ENCODE measurements at places on chromosomes 16 and 17. TPM values are rescaled to one million over a fixed set of nuclear protein-coding genes. Genes with fewer than 3 reads are reported as not detected.
A peak's percentile ranks its signal among the peaks of the same experiment; 100 is the strongest.

GRCh38 chr17:32783602-32784001 lies 93.3 kb downstream of the MYO1D start:
- peak; percentile 36 for DNase-seq

DNA sequence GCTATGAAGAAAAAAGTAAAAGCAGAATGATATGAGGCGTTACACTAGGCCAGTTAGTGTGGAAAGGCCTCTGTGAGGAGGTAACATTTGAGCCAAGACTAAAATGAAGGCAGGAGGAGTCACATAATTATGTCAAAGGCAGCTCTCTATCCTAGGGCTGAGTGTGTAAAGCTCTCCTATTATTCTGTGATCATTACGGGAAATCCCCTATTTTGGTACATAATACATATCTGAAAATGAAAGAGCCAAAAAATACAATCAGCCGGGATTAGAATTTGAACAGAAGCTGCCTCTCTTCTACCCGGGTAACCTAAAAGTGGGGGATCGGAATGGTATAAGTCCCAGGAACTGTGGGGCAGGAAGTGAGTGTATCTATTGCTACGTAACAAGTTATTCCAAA lies 27.1 kb downstream of the HEATR3 start:
- DNase-seq, result no peak

SRCIN1 gene
- 12.8 TPM for total RNA-seq

DNA sequence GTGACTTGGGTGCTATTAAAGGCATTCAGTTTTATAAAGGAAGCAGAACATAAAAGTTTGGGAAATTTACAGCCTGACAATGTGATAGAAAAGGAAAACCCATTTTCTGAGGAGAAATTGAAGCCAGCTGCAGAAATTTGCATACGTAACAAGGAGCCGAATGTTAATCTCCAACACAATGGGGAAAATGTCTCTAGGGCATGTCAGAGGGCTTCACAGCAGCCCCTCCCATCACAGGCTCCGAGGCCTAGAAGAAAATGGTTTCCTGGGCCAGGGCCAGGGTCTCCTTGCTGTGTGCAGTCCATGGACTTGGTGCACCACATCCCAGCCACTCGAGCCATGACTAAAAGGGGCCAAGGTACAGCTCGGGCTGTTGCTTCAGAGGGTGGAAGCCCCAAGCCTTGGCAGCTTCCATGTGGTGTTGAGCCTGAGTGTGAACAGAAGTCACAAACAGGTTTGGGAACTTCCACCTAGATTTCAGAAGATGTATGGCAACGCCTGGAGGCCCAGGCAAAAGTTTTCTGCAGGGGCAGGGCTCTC lies 23.9 kb upstream of the TOM1L1 start:
- DNase-seq, result no peak

- peak; percentile 60 for DNase-seq
These were observed 1.6 kb downstream of the PRSS41 start for GRCh38 chr16:2799859-2800226.

PHOSPHO1 gene
- 0.54 TPM for total RNA-seq

DNA sequence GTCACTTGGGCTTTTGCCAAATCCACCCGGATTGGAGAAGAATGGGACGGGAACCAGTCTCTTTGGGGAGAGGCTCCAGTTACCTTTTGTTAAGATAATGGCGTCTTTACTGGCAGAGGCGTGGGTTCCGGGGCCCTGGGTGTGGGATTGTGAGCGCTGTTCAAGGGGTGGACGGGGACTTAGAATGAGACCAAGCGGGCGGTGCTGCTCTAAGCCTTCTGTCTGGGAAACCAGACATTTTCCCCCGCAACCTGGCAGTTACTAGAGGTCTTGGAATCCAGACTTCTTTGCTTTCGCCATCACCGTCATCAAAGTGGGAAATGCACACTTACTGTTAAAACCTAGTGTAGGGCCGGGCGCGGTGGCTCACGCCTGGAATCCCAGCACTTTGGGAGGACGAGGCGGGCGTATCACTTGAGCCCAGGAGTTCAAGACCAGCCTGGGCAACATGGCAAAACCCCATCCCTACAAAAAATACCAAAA lies 706 bp downstream of the TEN1 start:
- DNase-seq, result no peak

- no peak for DNase-seq
These were observed 140.3 kb upstream of the FOXF1 start for GRCh38 chr16:86370062-86370461.

LLGL2 gene
- total RNA-seq, result 201 TPM

- no peak for DNase-seq
These were observed 10.3 kb upstream of the MED9 start for GRCh38 chr17:17466511-17466910.

KLHL10 gene
- not detected for total RNA-seq

DNA sequence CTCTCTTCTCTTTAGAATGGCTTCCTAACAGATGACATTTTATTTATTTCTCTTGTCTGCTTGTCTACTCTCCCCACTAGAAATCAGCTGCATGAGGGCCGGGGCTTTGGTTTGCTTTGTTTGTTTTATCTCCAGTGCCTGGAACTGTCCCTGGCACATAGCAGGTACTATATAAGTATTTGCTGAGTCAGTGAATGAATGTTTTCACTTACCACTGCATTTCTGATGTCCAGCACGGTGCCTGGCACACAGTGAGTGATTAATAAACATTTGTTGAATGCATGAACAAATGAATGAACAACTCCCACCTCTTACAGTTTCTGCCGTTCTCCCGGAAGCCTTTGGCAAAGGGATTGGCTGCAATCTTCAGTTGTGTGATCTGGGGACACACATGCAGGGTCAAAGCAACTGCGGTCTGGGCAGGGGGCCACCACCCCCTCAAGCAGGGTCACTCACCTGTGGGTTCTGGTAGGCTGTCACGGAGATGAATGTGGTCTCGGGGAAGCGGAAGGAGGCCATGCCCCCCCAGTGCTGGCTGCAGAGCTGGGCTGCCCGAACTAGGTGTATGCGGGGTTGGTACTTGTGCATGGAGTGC lies 3.4 kb downstream of the TBX6 start:
- no peak for DNase-seq

GRCh38 chr16:48382131-48382530 lies 3.1 kb downstream of the SIAH1 start:
- no peak for DNase-seq

DNA sequence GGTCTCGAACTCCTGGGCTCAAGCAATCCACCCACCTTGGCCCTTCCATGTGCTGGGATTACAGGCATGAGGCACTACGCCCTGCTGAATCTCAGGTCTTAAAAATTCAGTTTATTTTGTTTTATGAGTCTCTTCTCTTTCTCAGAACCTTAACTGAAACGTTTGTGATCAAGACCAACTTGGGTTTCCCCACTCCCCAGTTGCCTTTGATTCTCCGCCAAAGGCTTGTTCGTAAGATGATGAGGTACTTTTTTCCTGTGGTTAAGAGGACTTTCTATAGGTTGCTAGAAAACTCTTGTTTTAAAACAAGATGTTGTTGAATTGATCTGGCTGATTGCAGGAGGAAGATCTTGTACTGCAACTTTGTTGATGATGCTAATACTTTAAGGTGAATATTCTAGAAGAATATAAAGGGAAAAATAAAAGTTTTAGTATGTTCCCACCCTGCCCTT lies 11.7 kb downstream of the ABCC1 start:
- no peak for DNase-seq

- no peak for DNase-seq
These were observed 68.4 kb downstream of the ABCC1 start for GRCh38 chr16:16017812-16018211.

- DNase-seq, result no peak
These were observed 41.7 kb downstream of the CREBBP start for GRCh38 chr16:3838600-3839401.

- DNase-seq, result no peak
These were observed 14.4 kb downstream of the MIS12 start for GRCh38 chr17:5500589-5501391.

DNA sequence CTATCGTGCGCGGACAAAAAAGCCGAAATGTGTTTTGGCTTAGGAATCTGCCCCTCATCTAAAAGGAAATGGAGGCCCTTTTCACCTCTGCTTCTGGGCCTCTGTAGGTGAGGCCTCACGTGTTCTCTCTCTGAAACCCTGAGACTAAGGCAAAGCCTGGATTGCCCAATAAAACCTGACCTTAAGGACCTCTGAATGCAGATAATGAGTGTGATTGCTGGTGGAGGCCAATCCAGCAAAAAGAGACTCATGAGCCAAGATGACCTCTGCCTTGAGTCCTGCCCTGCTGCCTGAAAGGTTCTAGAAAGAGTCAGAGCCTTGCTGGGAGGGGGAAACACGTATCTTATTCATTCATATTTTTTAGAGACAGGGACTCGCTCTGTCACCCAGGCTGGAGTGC lies 44.5 kb upstream of the ABR start:
- DNase-seq, result no peak

SCN4A gene
- 0.03 TPM for total RNA-seq

- no peak for DNase-seq
These were observed 9.0 kb downstream of the SMIM5 start for GRCh38 chr17:75642182-75642783.

- no peak for DNase-seq
These were observed 12.8 kb upstream of the CBX8 start for GRCh38 chr17:79809530-79810129.

GRCh38 chr17:40937384-40937819 lies at the start of gene KRT23:
TSS of gene KRT23 (minus strand) at chr17:40937646. CDS start at chr17:40936603, 1,043 bp downstream.
- no peak for DNase-seq

IGFBP4 gene
- total RNA-seq, result 27.1 TPM
